Esophagus muscularis mucosa (tissue), 4 donors: ENCODE measurements at places on chromosomes 6 and 20. TPM values are rescaled to one million over a fixed set of nuclear protein-coding genes. Genes with fewer than 3 reads are reported as not detected.

The MARCKS gene
- 32.7 TPM for total RNA-seq

The MLIP gene
- total RNA-seq = 0.91 TPM

GRCh38 chr6:170022291-170022722 is 268.6 kb downstream of the DLL1 start:
- peaks cover 17% of the 10 kb centered on the region for H3K4me1 ChIP-seq
- H3K36me3 ChIP-seq = no peaks in the 10 kb centered on the region
- no peak overlapping the region for H3K4me3 ChIP-seq

- H3K27ac ChIP-seq = no peak overlapping the region
- H3K27me3 ChIP-seq = no peaks in the 10 kb centered on the region
- H3K36me3 ChIP-seq = no peaks in the 10 kb centered on the region
- no peak overlapping the region for H3K4me3 ChIP-seq
Observed at GRCh38 chr6:80959034-80959433, 793.4 kb downstream of the TENT5A start.

DNA sequence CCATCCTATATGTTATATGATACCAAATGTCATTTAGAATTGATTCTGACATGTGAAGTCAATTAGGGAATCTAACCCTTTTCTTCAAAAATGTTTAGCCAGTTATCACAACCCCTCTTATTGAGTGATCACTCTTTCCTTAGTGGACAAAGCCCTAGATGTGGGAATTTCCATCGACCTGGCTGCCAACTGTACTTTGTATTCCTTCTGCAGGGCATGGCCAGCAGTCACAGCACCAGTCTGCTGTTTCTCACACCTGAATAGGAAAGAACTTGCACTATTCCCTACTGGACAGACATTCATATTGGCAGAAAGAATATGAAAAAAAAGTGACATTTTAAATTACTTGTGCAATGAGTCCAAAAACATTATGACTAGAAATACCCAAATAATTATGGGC is 271.0 kb downstream of the PACRG start:
- H3K27ac ChIP-seq = no peak overlapping the region
- no peaks in the 10 kb centered on the region for H3K27me3 ChIP-seq
- H3K4me1 ChIP-seq = no peaks in the 10 kb centered on the region
- no peaks in the 10 kb centered on the region for H3K36me3 ChIP-seq
- no peak for DNase-seq

The GSTA3 gene
- total RNA-seq = not detected

DNA sequence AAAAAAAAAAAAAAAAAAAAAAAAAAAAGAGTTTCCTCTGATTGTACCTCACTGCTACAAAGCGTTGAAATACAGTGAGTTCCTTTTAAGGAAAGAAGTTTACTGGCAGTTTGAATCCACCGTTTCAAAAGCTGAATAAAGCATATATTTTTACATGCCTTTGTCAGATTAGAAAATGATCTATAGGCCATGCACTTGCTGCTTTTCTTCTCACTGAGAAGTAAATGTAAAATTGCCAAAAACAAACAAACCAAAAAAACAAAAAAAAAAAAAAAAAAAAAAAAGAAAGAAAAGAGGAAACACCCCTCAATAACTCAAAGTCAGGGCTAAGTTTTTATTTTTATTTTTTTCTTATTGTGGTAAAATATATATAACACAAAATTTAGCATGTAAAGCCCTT is 81.9 kb downstream of the LYRM4 start:
- DNase-seq = no peak
- no peaks in the 10 kb centered on the region for H3K36me3 ChIP-seq
- no peak overlapping the region for H3K4me3 ChIP-seq
- no peaks in the 10 kb centered on the region for H3K27me3 ChIP-seq

The SLC17A3 gene
- not detected for total RNA-seq

GRCh38 chr6:113292646-113293422 is 564.3 kb upstream of the MARCKS start:
- peaks cover 9% of the 10 kb centered on the region for H3K4me1 ChIP-seq
- DNase-seq = no peak
- no peak overlapping the region for H3K27ac ChIP-seq
- no peaks in the 10 kb centered on the region for H3K27me3 ChIP-seq
- no peaks in the 10 kb centered on the region for H3K36me3 ChIP-seq
